Panc1 (cell line): ENCODE measurements at places on chromosomes 5 and 9.

GRCh38 chr9:94018628-94019027, 63.5 kb upstream of the BARX1 start:
- DNase-seq, result no peak

DNA sequence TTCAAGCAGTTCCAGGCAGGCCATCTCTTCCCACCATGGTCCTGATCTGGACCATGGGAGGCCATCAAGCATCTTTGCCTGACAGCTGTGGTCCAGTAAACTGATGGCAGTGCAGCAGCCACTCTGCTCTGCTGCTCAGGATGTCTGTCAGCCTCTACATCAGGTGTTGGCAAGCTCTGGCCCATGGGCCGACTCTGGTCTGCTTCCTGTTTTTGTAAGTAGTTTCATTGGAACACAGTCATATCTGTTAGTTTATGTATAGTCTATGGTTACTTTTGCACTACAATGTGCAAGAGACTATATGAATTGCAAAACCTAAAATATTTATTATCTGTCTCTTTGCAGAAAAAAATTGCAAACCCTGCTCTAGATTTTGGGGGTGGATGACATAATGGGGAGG, 225.0 kb downstream of the KCTD16 start:
- DNase-seq, result no peak

DNA sequence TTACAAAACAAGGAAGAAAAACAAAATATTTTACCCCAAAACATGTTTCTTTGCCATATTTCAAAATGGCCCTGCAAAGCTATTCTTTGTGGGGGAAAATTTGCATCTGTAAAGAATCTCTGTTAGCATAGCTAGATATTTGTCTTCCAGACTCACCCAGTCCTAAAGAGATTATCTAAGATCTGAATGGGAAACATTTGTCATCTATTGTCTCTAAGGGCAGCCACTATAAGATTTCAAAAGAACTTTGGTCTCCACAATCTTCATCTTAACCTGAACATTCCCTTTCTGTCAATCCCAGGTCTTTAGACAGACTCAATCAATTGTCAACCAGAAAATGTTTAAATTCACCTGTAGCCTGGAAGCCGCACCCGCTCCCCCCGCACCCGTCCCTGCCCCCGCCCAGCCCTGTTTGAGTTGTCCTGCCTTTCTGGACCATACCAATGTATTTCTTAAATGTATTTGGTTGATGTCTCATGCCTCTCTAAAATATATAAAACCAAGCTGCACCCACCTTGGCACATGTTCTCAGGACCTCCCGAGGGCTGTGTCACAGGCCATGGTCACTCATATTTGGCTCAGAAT, 330.6 kb downstream of the RAB3C start:
- no peak for DNase-seq

DNA sequence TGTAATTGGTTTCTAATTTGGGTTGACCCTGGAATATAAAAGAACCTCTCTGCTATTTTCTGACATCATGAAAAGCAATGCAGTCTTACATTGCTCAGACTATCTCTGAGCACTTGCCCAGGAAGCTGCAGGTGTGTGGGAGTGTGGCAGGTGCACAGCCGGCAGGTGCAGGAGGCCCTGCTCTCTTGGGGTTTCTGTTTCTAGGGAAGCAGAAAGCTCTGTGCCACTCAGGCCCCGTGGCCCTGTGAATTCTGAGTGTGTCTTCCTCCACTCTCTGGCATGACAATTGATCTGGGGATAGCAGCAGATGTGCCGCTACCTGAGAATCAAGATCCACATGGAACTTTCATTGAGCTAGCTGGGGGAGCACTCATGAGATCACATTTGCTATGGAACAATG, 45.7 kb upstream of the IRX2 start:
- DNase-seq, result no peak

DNA sequence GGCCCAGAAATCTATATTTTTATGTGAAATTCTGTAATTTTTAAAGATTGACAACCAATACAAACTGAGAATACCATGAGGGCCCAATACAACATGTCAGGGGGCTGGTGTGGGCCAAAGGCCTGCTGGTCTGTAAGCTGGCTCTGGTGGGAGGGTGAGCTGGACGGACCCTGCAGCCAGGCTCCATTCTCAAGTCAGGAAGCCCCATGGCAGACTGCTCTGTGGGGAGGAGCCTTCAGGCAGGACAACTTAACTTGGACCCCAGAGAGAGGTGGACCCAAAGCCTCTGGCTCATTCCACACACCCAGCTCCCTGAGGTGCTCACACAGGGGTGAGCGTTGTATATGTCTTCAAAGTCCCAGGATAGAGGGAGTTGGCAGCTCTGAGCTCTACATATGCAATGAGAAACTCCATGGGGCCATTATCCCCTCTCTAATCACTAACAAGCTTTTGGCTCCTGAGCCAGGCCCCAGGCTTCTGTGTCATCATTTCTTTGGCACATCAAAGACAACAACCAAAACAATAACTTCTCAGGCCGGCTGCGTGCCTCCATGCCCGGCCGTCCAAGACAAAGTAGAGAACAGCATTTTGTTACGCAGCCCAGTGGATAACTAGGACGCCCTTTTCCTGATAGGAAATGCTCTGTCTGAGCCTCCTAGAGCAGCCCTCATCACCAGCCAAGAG, 6.4 kb downstream of the SEPTIN8 start:
- no peak for DNase-seq

DNA sequence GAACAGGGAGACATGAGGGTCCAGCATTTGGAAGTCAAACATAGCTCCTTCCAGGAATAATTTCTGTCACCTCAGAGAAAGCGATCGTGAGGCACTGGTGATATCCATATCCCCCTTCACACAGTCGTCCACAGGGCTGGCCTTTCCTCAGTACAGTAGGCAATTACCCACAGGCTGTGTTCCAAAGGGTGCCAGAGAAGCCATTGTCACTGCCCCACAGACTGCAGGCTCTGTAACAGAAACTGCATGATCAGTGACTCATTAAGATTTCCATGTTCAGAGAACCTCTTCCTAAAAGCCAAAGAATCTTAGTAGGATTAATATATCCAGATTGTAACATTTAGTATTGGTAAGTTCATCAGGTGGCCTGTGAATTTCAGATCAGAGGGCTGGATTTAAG, 127.6 kb downstream of the RPS23 start:
- DNase-seq, result no peak

GRCh38 chr9:87640385-87640795, 85.5 kb upstream of the CTSL start:
- no peak for DNase-seq

GRCh38 chr9:86771941-86772634, 175.2 kb downstream of the GAS1 start:
- DNase-seq, result no peak

- no peak for DNase-seq
Measured at GRCh38 chr5:130126746-130127145, 222.5 kb downstream of the CHSY3 start.

DNA sequence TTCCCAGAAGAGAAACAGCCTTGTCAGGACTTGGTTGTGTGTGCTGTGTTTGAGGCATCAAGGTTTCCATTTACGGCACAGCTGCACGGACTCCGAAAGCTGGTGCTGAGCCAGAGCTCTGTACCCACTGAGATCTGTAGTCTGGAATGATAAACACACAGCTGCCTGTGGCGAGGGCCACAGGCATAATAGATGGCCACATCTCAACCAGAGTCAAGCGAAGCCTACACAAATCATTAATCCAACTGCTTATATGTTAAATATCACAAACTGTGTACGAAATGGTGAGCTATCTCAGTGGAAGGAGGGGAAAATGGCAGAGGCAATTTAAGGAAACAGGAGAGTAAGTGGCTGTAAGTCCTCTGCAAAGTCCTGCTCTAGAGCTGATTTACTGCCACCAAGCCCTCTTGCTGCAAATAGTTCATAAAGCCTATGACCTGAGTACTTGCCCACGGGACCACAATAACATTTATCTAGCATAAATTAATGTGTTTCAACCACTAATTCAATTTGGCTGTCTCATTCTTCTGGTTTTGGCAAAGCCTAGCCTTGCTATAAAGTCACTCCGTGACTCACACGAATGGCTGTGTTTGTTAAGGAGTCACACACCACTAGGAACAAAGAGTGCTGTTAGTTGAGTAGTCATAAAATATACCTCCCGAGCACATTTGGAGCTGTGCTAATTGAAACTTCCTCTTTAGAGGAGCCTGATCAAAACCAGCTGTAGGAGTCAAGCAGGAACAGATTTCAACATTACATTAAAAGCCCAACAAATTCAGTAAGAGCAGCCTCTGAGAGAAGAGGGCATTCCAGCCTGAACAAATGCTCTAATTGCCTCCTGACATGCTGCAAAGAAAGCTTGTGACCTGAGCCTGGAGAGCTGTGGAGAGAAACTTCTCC, 738.6 kb upstream of the ZNF608 start:
- DNase-seq, result peak; percentile 90

- no peak for DNase-seq
Measured at GRCh38 chr5:171427318-171428167, 8.1 kb downstream of the FGF18 start.

DNA sequence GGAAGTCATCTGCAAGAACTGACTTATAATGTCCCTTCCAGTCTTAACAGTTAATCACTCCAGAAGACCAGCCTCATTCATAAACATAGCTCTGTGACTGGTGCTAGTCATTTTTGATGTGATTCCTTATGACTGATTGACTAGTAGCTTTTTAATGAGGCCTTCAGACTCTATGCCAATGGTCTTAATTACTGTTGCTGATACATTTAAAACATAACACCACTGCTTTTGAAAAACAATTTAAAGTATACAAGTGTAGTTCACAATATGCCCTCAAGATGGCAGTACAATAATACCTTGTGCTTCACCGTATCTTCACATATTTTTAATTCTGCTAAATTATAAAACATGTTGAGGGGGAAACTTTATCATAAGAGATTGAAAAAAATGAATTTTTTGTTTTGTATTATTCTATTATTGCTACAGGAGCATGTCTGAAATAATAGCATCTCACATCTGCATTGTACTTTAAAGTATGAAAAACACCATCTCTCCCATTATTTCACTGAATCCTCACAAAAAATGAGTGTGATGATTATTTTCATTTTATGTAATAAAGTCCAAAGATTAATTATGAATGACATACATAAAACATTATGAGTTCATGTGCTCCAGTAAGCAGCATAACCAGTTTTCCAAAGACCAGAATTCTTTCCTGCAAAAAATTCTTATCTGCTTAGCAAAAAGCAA, 55.2 kb upstream of the SHISAL2B start:
- peak; percentile 28 for DNase-seq

DNA sequence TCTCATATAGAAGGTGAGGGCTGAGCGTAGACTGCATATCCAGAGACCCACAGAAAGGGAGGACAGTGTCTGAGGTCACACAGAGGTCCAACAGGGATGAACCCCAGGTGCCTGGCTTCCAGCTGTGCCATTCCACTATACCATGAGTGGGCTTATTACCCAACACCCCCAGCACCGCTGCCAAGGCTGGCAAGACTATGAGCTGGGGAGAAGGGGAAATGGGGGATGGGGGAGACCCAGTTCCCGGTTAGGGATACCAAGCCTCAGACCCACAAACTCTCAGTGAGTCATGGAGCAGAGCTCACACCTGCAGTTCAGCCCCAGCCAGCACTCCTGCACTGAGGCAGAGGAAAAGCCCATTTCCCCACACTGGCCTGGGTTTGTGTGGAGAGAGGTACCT, 106.4 kb downstream of the PSD2 start:
- no peak for DNase-seq

- DNase-seq, result no peak
Measured at GRCh38 chr9:74748966-74749365, 138.8 kb downstream of the TRPM6 start.

- no peak for DNase-seq
Measured at GRCh38 chr5:170503990-170504596, at the start of gene KCNIP1. Gene KCNIP1 (plus strand): TSS chr5:170504020.

DNA sequence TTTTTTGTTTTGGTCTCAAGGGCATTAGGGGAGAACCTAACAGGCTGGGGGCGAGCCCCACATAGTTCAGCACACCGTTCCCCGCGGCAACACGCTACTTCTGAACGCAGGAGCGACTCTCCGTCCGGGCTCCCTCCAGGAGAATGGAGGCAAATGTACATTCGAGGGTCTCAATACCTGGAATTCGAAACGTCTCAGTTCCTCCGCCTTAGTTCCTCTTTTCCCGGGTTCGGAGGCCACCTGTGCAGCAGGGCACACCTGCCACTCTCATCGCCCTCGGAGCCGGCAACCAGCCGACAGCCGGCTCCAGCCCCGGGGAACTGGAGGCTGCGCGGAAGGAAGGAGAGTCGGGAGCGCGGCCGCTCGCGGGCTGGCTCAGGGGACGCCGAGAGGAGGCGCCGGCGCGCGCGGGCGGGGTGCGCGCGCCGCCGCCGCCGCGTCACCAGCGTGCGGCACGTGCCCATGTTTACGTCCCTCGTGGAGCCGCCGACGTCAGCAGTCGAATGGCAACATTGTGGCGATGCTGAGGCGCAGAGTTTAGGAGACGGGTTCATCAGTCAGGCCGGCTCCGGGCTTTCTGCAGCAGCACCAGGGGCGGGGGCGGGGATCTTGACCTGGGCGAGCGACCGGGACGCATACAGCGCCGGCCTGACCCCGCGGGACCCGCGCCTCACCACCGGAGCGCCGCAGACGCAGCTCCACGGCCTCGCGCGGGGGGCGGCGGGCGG, at the start of gene JMY:
Gene JMY, plus strand, starts transcription at position 498 of the 728 bp plus-strand sequence. CDS start 520 bp downstream, outside the sequence.
- no peak for DNase-seq

GRCh38 chr5:104937598-104937997, 1375.0 kb upstream of the NUDT12 start:
- DNase-seq, result no peak
